ENCODE measurements at places on chromosomes 13 and 19. TPM values are rescaled to one million over a fixed set of nuclear protein-coding genes. Genes with fewer than 3 reads are reported as not detected.

A1BG gene
- 0.96 TPM for polyA plus RNA-seq

TRPC4 gene
- polyA plus RNA-seq: 4.7 TPM

SYNGR4 gene
- polyA plus RNA-seq: 0.39 TPM

PSG5 gene
- not detected for polyA plus RNA-seq

ZNF835 gene
- 6.2 TPM for polyA plus RNA-seq

ZNF808 gene
- 7.9 TPM for polyA plus RNA-seq

DNA sequence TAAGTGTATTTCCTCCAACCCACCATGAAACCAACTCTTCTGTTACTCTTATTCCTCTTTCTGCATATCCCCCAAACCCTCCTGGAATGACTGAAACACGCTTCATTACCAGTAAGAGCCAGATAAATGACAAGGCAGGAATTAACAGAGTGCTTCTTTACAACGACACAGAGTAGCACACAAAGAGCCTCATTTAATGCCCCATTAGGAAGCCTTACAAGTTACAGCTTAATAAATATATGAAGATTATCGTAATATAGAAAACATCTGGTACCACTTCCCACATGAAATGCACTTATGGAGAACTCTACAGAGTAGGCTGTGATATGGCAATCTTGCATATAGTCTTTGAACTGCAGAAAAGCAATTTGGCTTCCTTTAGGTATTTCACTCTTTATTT, 116.8 kb downstream of the ENOX1 start:
- no peak for DNase-seq

GRCh38 chr19:18205200-18205892, 1.5 kb upstream of the RAB3A start:
- no peak for DNase-seq

- DNase-seq: no peak
Measured at GRCh38 chr13:34583181-34583580, 358.9 kb upstream of the NBEA start.

GRCh38 chr13:35979361-35979951, 151.7 kb downstream of the DCLK1 start:
- DNase-seq: no peak

GRCh38 chr19:17680230-17680722, 7.9 kb downstream of the UNC13A start:
- no peak for DNase-seq

DNA sequence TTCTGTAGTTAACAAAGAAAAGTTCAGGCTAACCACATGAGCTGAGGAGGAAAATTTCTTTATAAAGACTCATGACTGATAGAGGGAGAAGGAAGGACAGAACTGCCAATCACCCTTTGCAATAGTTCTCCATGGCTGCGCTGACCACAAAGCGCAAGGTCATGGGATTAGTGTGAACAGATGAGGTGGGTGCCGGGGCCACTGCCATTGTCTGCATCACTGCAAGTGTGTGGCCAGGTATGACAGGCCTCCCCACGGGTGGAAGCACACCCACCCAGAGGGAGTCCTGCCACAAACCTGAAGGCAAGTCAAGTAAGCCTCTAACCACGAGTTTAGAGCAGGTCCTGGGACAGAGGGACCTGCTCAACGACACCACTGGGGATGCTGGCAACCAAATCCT, 128.1 kb downstream of the TUBA3C start:
- no peak for DNase-seq

DNA sequence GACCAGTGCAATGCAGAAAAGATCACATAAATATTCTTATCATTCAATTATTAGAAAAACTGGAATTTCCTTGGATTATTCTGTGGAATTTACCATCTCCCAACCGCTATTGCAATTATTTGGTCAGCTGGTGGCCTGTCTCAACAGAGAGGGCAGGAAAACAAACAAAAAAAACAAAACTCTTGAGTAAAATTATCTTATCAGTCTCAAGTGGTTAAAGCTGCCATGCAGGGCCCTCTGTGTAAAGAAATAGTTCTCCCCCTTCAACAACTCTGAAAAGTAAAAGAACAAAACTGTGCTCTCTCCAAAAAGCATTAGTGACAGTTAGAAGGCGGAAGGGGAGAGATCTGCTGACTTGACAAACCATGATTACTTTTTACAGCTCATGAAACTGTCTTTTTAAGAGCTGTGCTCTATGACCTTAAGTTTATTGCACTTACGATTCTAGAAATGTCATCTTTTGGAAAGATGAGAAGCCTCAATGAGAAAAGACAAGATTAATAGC, 152.3 kb downstream of the DLEU7 start:
- no peak for DNase-seq

All from right renal pelvis (tissue), 4 donors.